GM23248 (cell line): ENCODE measurements at places on chromosomes 12 and 14. TPM values are rescaled to one million over a fixed set of nuclear protein-coding genes. Genes with fewer than 3 reads are reported as not detected.

The VAMP1 gene
- total RNA-seq = 5.0 and 17.3 TPM in 2 replicates

The STON2 gene
- not detected in 2 replicates for total RNA-seq

- DNase-seq = no peak
Observed at GRCh38 chr12:65152012-65152411, 17.4 kb upstream of the LEMD3 start.

DNA sequence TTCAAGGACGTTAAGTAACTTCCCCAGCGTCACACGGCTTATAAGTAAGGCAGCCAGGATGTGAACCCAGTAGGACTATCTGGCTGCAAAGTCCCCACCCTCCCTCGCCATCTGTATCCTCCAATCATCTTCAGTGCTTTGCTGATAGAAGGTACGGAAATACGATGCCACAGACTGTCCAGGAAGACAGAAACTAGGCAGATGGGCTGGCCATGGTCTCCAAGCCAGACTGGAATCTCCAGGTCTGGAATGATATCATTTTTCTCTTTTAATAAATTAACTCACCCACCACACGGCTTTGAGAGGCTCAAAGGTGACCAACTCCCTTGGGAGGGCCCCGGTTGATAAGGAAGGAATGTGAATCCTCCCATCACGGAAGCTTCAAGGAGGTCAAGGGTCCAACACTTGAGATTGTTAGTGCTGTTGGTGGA, 16.3 kb upstream of the BDKRB1 start:
- no peak for DNase-seq

DNA sequence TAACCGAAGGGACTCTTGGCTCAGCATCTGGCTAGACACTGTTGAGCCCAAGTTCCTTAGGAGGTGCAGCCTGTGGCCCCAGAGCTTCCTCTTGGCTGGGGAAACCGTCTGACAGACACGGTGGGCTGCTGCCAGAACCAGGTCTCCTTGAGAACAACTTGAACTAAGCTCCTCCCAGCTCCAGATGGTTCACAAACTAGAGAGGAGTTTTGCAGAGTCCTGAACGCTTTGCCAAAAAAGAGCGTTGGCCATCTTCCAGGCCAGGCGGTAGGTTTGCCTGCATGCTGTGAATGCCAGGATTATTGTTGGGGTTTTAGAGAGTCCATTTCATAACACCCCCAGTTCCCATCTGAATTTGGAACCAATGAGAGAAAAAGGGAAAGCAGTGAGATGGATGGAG, 399.8 kb downstream of the RGS6 start:
- no peak for DNase-seq

GRCh38 chr12:46788072-46788887, 37.5 kb downstream of the SLC38A4 start:
- no peak for DNase-seq

- no peak for DNase-seq
Observed at GRCh38 chr14:101195309-101195901, 291.9 kb upstream of the RTL1 start.

DNA sequence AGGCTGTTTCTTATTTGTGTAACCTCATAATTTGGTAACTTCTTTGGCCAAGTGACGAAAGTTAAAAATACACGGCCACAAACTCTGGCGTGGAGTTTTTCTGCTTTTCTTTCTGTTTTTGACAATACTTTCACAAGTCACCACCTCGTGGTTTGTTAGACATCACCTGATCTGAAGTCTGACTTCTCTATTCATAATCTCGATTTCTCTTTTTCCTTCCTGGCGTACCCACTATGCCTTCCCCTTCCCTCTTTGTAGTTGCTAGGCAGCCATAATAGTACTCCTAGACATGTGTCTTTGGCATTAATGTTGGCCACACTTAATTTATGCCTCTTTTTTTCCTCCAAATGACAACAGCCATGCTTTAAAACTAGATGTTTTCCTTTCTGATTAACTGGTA, 97.6 kb downstream of the POLR3B start:
- DNase-seq = no peak

- no peak for DNase-seq
Observed at GRCh38 chr12:13836099-13836498, 145.3 kb downstream of the GRIN2B start.
